ENCODE measurements at places on chromosomes 5 and 9.

- DNase-seq = peak; percentile 27
These were observed 580.8 kb downstream of the CCDC171 start for GRCh38 chr9:16133556-16134227.

DNA sequence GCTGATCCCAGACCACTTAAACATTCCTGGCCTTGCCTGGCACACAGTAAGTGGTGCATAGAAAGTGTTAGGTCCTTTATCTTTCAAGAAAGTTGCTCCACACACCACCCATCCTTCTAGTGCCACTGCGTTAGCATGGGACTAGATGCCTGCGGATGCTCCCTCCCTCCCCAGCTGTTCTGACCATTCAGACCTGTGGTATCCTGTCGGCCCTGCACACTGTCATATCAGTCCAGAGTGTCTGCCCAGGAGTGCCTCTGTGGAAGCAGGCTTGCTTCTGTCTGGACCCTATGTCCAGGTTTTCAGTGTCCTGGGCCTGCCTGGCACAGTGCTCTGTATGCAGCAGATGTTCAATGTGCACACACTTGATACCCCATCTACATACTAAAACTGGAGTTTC is 38.3 kb upstream of the SMU1 start:
- no peak for DNase-seq

DNA sequence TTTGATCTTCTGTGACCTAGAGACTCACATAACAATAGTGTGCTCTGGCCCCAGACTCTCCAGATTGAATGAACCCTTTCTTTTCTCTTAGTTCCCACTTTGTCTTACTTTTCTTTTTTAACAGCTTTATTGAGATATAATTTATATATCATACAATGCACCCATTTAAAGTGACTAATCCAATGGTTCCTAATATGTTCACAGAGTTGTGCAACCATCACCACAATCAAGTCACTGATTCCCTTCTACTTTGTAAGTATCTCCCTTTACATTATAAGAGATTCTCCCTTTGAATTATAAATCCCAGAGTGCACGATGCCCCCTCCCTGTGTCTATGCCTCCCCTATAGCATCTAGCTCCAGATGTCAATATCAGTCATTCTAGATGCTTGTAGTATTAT is 172.4 kb downstream of the HINT1 start:
- no peak for DNase-seq

GRCh38 chr5:108650997-108651396 is 96.7 kb upstream of the FER start:
- DNase-seq = no peak

GRCh38 chr5:83048277-83048676 is 28.9 kb downstream of the TMEM167A start:
- DNase-seq = no peak

DNA sequence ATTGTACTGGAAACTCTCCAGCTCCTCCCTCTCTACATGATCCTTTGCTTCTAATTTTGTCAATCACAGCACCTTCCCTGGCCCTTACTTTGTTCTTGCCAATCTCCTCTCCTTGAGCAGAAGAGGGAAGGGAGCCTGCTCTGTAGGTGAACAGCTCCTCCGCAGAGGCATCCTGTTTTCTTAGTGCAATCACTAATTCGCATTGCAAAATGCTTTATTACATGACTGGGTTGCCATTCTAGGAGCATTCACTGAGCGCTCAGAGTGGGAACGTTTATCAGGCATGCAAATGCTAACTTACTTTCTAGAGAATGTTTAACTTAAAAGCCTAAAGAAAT is 416 bp upstream of the SNX18 start:
- DNase-seq = no peak

DNA sequence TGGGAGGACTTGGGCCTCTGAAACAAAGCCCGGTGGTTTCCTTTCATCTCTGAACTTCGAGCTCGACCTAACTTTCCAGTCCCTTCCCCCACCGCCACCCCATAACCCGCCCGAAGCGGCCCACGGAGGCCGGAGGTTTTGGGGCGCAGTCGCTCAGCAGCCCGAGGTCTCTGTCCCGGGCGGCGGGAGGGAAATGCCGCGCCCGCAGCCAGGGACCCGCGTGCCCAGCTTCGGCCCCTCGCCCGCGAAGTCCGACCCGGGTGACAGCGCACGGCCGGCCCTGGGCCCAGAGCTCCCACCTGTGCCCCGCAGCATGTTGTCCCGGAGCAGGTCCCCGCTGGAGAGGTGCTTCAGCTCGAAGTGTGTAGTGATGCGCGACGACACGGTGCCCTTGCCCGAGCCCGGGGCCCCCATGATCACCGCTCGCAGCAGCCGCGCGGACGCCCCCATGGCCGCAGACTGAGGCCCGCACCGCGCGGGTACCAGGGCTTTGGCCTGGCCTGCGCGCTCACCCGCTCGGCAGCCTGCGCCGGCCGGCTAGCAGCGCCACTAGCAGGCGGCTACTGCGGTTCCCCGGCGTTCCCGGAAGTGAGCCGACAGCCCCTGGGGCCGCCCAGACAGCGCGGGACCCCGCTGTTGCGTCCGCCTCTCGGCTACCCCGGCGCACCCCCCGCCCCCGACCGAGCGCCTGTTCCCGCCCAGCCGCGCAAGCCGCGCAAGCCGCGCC is at the start of gene AK3:
Gene AK3 (minus strand): TSS at position 565 of the 727 bp plus-strand sequence. CDS start 115 bp downstream, at position 450.
- peak; percentile 39 for DNase-seq

All from Kasumi-1 (cell line).